ENCODE measurements at places on chromosomes 5 and 9. TPM values are rescaled to one million over a fixed set of nuclear protein-coding genes. Genes with fewer than 3 reads are reported as not detected.

The SLIT3 gene
- total RNA-seq, result 18.8 TPM

The NR4A3 gene
- 1.4 TPM for total RNA-seq

The SLC6A18 gene
- total RNA-seq, result not detected

The PTAR1 gene
- 66.0 TPM for total RNA-seq

The SLC34A3 gene
- 0.27 TPM for total RNA-seq

The IL33 gene
- not detected for total RNA-seq

DNA sequence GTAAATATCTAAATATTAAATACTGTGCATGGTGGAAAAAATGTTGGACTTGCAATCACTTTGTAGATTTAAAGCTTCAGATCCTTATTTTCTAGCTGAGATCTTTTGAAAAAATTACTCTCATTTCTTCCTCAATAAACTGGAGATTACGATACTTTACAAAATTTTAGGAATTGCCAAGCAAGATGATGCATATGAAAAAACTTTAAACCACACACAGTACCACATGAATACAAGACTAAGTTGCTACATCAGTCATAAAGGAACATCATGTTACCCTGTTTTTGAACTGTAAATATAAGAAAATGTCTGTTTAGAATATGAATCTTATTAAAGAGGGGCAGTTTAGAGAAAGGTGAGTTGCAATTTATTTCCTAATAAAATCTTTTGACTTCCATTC is 703.6 kb upstream of the NUDT12 start:
- no peak for DNase-seq

DNA sequence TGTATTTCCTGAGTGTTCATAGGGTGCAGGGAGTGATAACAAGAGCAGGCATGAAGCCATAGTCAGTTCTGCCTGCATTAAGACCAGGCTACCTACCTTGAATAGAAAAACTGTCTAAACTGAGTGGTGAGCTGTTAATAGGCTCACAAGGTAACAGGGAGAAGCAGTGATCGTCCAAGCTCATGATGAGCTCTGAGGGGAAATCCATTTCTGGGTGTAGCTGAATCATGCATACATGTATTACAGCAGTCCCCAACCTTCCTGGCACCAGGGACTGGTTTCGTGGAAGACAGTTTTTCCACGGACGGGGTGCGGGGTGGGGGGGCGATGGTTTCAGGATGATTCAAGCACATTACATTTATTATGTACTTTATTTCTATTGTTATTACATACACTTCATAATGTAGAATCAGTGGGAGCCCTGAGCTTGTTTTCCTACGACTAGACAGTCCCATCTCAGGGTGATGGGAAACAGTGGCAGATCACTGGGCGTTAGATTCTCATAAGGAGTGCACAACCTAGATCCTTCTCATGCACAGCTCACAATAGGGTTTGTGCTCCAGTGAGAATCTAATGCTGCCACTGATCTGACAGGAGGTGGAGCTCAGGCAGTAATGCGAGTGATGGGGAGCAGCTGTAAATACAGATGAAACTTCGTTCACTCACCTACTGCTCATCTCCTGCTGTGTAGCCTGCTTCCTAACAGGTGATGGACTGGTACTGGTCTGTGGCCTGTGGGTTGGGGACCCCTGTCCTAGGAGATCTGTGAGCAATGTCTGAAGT is 100.0 kb upstream of the IL6ST start:
- no peak for DNase-seq

DNA sequence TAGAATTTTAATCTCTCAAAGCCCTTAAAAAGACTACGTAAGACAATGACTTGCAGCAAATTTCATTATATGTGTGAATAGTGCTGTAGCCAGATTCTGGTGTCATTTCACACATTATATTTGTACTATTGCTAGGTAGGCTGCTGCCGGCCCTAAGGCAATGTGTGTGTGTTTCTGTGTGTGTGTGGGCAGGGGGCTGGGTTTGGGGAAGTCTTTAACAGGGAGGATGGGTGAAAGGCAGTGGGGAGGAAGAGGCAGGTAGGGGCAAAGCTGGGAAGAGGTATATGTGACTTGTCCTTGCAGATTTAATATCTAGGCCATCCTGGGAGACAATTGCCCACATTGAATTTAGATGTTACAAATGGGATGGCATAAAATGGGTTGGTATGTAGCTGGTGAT is 130.8 kb downstream of the MACIR start:
- DNase-seq, result no peak

DNA sequence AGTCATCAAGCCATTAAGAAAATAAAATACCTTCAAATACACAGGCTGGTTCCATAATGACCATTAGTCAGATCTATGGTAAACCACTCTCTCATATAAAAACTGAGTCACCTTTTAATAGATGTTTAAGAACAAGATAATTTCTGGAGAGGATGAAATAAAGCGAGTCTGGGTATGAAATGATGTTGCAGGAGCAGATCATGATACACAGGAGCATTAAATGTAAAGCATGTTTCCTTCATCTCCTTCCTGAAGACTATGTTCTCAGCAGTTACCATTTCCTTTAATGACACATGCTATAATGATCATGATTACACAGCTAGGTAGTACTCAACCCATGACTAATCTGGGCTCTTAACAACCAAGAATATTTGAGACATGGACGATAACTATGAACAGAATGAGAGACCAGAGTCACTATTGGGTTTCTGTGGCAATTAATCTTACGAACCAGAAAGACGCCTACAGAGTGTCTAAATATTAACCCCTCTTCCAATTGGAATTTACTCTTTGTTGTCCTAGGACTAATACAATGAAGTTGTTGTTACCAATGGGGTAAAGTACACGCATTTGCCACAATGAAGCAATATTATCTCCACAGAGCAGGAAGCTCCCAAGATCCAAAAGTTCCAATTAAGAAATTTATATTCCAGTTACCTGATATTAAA is 105.6 kb downstream of the NR6A1 start:
- DNase-seq, result no peak

- no peak for DNase-seq
Observed at GRCh38 chr5:10246761-10247160, 2.9 kb downstream of the ATPSCKMT start.

GRCh38 chr5:156375895-156376495 is 49.0 kb downstream of the SGCD start:
- no peak for DNase-seq

DNA sequence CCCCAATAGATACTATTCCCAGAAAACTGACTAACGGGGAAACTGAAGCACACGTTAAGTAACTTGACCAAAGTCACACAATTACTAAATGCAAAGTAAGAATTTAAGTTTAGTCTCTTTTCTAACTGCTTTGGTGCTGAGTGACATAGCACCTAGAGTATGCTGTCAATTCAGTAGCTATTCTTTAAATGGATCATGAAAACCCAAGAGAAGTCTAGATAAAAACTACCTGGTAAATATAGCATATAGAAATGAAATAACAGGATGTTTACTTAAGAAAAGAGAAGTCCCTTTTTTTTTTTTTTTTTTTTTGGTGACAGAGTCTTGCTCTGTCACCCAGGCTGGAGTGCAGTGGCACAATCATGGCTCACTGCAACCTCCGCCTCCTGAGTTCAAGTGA is 129.2 kb downstream of the PDE4D start:
- DNase-seq, result no peak

DNA sequence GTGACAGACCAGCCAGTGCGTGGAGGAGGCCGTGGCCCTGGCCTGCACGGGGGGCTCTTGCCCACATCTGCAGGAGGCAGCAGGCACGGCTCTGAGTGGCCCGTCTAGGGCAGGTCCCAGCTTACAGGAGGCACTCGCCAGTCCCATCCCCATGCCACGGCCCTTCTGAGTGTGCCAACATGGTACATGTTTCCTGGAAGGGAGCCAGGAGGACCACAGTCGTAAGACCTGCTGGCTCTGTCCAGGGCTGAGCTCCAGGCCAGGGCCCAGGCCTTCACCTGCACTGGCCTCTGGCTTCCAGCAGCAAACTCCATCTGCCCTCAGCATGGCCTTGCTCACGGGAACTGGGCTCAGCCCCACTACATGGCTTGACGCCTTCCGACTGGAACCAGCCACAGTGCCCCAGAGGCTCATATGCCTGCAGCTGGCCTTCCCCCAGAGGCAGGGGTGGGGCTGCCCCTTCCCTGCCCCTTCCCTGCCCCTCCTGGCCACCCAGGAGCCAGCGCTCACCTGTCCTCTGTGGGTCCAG is 3.8 kb downstream of the NKD2 start:
- DNase-seq, result no peak

- no peak for DNase-seq
Observed at GRCh38 chr5:31771500-31771899, 132.6 kb downstream of the PDZD2 start.

Data from progenitor cell of endocrine pancreas (in vitro differentiated cells).